ENCODE measurements at places on chromosomes 3 and 15.

DNA sequence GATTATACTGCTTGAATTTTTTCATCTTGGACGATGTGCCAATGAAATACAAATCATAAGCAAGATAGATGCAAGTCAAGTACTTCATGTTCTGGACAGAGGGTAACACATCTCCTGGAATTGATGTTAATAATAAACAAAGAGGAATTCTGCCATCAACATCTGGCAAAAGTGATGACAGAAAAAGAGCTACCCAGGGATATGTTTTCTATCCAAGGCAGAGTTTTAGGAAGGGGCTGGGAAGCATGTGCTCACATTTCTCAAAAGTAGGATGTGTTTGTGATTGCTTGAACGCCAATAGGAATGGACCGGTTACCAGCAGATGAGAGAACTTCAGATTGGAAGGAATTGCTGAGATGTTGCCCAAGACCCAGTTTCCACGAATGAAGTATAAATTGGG, 242.6 kb upstream of the AGTR1 start:
- no peak for DNase-seq

DNA sequence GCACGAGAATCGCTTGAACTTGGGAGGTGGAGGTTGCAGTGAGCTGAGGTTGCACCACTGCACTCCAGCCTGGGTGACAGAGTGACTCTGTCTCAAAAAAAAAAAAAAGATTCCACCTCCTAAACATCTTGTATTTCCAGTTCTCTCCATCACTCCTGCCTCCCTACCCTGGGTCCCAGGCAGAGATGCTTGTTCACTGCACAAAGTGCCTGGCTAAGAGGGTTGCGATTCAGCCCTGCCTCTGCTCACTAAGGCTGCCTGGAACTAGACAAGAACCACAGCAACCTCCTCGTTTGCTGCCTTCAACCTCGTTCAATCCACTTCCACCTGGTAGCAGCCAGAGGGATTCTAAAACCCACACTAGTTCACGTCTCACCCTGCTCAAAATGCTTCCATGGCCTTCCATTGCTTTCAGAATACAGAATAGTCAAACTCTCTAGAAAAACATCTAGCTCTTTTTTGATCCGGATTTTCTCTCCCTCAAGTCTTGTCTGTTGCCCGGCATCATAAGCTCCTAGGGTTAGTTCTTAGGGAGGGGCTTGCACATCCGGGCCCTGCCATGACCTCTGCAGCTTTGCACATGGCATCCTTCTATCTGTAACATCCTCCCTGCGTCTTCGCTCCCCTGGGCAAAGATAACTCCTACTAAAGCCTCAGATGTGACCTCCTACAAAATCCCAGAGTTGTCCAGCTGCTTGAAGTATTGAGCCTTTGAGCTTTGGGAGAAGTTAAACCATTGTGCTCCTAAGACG, 1.0 kb upstream of the MCM2 start:
- DNase-seq = no peak

GRCh38 chr3:112132975-112133448, at the start of gene GCSAM:
Gene GCSAM (minus strand): TSS chr3:112133248. CDS start chr3:112133120, 128 bp downstream.
- no peak for DNase-seq

DNA sequence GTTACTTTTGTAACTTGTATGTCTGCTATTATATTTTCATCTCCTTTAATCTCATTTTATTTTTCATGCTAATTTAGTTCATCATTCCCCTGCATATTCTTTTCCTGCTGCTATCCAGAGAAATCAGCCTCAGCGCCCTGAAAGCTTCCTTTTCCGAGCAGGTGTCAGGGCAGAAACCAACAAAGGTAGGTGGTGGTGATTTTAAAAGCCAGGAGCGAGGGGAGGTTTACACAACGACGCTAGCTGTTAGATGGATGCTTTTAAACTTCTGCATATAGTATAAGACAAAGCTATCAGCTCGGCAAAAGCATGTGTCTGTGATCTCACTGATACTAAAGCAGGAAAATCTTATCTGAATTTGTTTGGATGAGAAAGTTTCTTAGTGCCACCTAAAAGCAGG, 75.0 kb downstream of the LRCH3 start:
- DNase-seq = no peak

- no peak for DNase-seq
These were observed 21.4 kb upstream of the PPARG start for GRCh38 chr3:12267376-12268030.

GRCh38 chr15:52292780-52293392, 2.7 kb downstream of the MYO5C start:
- DNase-seq = no peak

GRCh38 chr15:56598991-56599390, 134.1 kb upstream of the MNS1 start:
- no peak for DNase-seq

DNA sequence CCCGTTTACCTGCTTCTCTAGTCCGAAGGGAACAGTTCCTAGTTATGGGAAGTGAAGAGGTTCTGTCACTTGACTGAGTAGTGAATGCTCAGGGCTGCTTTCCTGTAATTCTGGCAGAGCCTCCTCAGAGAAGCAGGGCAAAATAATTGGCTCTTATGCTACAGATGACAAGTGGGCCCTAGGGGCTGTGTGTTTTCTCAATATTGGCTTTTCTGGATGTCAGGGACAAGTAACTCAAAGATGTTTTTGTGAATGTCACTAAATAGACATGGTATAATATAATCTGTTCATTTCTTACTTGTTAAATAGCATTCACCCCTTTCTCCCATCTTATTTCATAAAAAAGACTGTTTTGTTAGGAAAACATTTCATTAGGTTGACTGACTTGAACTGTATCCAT, 40.1 kb downstream of the SGO1 start:
- no peak for DNase-seq

GRCh38 chr3:122322095-122323075, 2.7 kb upstream of the CSTA start:
- DNase-seq = no peak

DNA sequence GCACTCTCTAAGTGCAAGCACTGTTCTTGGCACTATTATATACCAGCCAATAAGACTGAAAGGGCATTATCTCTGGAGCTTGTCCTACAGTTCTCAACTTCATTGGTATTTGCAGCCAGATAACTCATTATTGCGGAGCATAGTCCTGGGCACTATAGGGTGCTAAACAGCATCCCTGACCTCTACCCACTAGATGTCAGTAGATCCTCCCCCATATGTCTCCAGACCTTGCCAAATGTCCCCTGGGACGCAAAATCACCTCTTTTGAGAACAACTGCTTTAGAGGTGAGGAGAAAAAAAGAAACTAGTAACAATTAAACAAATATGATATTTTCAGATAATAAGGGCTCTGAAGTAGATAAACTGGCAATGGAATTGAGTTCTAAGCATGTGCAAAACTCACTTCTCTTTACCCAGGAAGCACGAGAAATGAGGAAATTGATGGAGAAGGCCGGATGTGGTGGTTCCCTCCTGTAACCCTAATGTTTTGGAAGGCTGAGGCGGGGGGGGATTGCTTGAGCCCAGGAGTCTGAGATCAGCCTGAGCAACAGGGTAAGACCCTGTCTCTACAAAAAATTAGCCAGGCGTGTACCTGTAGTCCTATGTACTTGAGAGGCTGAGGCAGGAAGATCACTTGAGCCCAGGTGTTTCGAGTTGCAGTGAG, 61.4 kb downstream of the FRMD4B start:
- no peak for DNase-seq

DNA sequence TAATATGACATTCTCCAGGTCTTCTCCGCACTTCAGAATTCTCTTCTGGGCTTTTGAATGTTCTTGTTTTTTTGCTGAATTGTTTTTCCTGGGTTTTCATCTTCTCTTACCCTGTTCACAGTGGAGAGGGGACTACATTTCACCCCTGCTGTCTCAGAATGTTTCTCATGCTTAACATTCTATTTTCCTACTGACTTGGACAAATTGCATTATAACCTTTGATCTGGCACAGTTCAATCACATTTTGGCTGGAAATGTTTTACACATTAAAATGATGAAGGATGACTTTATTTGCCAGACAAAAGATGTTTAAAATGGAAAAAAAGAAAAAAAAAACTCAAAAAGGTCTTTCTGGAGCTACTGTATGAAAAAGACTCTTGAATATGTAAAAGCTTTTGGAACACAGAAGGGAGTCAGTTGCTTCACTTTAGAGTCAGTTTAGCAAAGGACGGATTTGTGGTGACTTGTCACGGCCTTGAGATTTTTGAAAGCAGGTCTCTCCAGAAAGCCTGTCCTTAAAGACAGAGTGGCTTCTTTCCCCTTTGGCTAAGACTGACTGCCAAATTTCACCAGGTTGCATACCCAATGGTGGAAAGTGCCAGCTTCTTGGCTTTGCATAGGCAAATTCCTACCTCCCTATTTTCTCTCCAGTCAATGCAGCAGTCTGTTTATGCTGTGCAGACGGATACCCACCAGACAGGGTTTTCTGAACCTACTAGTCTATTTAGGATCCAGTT, 401.0 kb upstream of the TBL1XR1 start:
- no peak for DNase-seq

GRCh38 chr3:177286034-177286433, 88.8 kb upstream of the TBL1XR1 start:
- DNase-seq = no peak

- no peak for DNase-seq
These were observed 648.9 kb upstream of the ALCAM start for GRCh38 chr3:104717828-104718196.

DNA sequence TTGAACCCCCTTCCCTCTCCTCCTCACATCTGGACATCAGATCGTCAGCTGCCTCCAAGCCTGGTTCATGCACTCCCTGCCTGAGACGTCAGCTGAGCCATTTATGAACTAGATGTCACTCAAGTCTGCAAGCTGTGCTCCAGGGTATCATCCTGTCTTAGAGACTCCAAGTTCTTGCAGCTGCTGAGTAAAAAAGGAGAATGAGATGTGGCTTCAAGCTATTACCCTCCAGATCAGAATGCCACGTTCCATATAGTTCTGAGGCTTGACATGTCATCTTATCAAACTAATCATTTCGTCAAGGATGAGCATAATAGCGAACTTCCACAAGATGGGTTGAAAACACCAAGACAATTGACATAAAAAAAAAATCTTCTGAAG, 766.3 kb downstream of the TBL1XR1 start:
- DNase-seq = no peak

- no peak for DNase-seq
These were observed 24.4 kb downstream of the POLR2M start for GRCh38 chr15:57730876-57731275.

DNA sequence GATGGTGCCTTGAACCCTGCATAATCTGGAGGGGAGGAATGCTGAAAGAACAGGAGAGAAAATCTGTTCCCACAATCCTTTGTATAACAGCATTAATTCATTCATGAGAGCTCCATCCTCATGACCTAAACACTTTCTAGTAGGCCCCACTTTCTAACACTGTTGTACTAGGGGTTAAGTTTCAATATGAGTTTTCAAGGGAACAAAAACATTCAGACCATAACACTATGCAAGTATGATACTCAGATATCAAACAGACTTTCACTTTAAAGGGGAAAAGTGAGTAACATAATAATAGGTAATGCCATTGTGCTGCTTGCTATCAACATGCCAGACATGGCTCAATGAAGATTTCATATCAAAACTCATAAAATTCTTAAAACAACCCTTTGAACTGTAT, 32.4 kb upstream of the PLSCR2 start:
- DNase-seq = no peak

GRCh38 chr15:93983526-93983925, 247.8 kb upstream of the MCTP2 start:
- DNase-seq = no peak

DNA sequence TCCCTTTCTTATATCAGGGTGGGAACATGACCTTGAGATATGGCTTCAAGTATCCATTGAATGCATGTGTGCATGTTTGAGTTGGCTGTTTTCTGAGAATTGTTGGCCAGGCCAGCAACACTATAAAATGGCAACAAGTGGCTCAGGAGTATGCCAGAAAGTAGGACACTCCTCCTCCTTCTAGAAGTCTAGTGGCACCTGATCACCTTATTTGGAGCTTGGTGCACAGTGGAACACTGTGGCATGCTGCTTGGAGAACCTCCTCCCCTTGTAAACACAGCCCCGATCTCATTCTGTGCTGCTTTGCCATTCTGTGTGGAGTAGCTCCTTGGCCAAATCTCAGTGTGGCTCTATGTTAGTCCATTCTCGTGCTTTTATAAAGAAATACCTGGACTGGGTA, 114.8 kb upstream of the NDN start:
- DNase-seq = no peak

DNA sequence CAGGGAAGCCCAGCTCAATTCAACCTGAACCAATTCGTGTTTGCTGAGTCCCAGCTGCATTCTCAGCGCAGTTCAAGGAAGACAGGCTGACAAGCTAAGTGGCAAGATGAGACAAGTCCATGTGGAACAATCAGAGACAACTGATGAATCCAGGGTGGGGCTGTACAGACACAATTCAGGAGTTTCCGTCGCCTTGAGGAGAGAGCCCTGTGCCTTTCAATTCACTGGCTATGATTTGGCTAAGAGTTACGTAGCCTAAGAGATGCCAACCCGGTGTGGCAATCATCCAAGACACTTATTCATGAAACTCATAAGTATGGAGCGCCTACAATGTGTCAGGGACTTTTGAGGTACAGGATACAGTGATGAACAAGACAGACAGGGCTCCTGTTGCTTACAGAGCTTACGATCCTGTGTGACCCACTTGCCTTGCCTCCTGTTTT, 15.5 kb upstream of the ZBED2 start:
- DNase-seq = no peak

GRCh38 chr3:120298996-120299395, 14.0 kb upstream of the GPR156 start:
- DNase-seq = no peak

DNA sequence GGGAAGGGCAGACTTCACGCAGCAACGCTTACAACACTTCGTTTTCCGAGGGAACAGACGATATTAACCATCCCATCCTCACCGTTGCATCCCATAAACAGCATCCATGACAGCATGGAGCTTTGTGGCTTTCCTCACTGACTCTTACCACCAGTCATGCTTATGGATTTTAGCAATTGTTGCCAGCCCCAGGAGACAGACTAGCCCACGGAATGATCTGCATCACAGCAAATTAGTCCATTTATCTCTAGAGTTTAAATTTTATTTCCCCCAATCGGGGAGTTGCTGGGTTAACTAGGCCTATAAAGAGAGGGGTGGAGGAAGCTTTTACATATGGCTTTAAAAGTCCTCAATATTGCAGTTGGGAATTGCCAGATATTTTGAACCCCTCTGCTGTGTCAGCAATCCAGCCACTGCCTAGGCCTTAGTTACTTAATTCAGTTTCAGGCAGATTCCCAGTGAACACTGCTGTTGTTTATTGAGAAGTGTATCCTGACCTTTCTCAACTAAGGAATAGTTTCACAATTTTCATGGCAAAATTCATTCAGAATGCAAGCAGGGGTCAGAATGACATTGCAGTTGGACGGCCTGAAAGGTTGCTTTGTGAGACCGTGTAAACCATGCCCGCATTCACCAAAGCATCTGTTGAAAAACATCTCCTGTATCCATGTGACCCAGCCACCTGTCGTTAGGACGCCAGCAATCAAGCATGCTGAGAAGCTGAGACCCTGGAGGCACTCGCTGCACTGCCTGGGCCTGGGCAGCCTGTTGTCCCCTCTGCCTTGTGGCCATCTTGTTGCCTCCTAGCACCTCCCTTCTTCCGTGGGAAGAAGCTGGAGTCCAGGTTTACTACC, 397.4 kb upstream of the TPM1 start:
- no peak for DNase-seq

GRCh38 chr3:171237009-171237385, 210.5 kb upstream of the SLC2A2 start:
- no peak for DNase-seq

GRCh38 chr15:78976691-78977090, 31.8 kb upstream of the CTSH start:
- DNase-seq = no peak

Measured in frontal cortex (tissue), 4 donors.